ENCODE measurements at places on chromosomes 5 and 9.

DNA sequence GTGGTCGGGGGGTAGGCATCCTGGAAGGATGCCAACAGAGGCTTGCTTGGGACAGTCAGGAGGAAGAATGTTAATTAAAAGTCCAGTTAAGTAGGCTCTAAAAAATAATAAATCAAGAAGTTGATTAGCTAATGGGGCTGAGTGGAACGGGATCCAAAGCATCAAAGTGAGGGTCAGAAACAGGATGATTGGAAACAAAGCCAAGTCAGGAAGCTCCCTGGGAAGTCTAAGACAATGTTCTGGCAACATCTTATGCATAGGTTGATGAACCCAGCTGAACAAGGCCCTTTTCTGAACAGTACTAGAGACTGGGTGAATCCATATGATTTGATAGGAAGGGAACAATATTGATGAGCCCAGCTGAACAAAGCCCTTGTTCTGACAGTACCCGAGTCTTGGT is 50.2 kb upstream of the STARD4 start:
- DNase-seq, result no peak

- no peak for DNase-seq
Observed at GRCh38 chr5:134063188-134063820, 51.2 kb upstream of the TCF7 start.

- DNase-seq, result no peak
Observed at GRCh38 chr5:66241136-66241825, 97.2 kb downstream of the SREK1 start.

- DNase-seq, result no peak
Observed at GRCh38 chr5:52856564-52856963, 68.8 kb downstream of the ITGA1 start.

- no peak for DNase-seq
Observed at GRCh38 chr5:96256795-96257470, 176.1 kb downstream of the PCSK1 start.

- DNase-seq, result no peak
Observed at GRCh38 chr5:171149333-171149732, 159.7 kb upstream of the TLX3 start.

GRCh38 chr9:128728298-128728697 is 4.4 kb upstream of the ZDHHC12 start:
- DNase-seq, result no peak

DNA sequence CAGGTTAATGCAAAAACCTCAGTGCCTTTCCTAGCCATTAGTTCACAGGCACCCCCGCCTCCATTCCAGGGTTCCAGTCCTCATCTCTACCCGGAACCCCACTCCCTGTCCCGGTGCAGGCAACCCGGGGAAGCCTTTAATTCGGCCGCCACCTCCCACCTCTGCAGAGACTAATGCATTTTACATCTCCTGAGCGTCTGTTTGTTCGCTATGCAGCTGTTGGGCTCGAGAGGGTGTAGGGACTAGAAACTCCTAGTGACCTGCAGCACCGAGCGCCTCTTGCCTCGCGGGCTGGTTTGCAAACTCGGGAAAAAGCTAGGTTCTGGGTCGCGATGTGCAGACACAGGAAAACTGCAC is 3.6 kb downstream of the GDNF start:
- no peak for DNase-seq

GRCh38 chr5:93164690-93165089 is 416.3 kb downstream of the NR2F1-AS1 start:
- DNase-seq, result no peak

DNA sequence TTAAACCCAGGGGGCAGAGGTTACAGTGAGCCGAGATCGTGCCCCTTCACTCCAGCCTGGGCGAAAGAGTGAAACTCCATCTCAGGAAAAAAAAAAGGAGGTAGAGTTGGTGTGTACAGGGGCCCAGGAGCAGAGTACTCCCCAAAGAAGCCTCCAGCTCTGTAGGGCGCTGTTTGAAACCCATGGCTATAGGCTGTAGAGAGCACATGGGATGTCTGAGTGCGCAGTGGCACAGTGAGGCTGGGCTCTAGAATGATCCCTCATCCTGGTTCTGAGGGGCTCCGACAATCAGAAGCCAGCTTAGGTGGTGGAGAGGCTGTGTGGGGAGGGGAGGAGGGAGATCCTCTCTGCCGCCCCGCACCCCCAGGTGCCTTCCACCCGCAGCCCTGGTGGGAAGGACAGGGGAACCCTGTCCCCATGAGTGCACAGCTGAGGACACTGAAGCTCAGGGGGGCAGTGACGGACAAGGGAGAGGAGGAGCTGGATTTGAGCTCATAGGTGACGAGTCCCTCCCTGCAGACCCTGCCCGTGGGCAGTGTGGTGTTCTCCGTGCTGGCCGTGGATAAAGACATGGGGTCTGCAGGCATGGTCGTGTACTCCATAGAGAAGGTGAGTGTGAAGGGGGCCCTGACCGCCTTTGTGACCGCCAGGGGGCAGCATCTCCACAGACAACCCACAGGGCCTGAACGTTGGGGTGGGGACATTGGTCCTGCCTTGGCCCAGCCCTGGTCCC is 24.6 kb downstream of the CDHR2 start:
- peak; percentile 65 for DNase-seq

DNA sequence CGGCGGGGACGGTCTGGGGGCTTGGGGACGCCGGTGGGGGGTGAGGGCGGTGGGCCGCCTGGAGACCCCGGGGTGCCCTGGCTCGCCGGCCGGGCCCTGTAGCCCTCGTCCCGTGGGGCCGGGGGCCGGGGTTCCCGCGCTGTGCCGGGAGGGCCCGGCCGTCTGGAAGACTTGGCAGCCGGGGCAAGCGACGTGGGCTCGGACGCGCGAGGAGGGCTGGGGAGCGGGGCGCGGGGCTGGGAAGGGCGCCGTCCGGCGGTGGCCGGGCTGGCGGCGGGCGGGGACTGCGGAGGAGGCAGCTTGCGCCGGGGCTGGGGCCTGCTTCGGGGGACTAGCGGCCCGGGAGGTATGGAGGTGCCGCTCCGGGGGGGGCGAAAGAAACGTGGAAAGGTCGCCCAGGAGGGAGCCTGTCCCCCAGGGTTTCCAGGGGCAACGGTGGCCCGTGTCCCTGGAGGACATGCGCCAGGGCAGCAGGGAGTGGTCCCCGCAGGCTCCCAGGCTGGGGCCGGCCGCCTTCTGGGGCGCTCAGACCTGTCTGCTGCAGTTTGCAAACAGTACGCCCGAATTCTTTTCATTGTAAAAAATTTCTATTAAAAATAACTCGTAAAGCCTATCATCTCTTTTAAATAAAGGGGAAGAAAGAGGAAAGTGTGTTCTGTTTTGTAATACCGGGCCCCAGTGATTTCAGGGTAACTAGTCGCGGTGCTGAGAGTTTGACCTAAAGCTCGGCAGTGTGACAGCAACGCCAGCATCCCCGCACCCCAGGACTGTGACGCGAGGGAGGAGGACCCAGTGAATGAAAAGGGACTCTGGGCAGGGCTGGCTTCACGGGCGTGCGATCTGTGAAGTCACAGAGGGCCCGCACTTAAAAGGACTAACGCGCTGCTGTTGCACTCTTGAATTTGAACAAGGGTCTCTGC is 752 bp upstream of the ANKH start:
- DNase-seq, result peak; percentile 40

GRCh38 chr5:77957931-77958521 is 181.9 kb upstream of the TBCA start:
- DNase-seq, result no peak

DNA sequence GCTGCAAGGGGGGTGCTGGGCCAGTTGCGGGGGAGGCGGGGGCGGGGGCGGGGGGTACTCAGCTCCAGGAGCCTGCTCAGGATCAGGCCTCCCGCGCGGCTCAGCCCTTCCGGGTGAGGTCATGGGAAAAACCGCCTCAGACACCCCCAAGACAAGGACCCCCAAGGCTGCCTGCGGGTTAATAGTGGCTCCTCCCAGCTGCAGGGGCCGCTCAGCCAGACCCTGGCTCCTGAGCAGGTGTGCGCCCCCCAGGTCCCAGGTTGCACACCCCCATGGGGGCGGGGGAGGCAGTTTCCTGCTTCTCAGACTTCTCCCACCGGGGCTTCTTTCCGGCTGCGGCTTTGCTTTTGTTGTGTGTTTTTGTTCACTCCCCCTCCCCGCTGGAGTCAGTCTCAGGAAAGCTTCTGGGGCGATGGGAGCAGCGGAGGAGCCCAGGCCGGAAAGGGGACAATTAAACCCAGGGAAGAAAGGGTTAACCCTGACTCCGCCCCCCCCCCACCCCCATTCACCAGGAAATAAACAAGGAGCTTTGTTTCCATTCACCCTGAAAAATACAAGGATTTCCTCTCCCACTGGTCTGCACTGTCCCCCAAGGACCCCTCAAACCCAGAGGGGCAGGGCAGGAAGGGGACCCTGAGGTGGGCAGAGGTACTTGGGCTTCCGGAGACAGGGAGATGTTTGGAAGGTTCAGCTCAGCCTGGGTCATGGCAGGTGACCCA is 42.3 kb upstream of the NOTCH1 start:
- DNase-seq, result no peak

DNA sequence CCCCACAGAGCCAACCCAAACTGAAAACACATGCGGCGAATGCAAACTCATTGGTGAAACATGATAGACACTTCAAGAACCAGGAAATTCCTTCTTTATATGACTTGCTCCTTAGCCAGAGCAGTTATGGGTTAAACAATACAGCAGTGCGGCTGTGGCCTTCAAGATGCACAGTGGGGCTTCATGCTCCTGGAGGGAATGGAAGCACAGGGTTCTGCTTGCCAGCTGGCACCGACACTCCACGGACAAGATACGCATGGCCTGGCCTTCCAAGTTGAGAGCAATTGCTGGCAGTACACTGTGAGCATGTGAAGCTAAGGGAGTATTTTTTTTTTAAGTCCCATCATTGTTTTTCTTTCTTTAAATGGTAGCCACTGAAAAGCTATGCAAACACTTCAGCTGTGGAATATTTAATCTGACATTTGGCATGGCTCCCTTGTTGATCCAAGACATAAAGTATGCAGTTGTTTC is 451.6 kb upstream of the CD180 start:
- no peak for DNase-seq

- no peak for DNase-seq
Observed at GRCh38 chr5:168916266-168916665, 337.1 kb upstream of the PANK3 start.

DNA sequence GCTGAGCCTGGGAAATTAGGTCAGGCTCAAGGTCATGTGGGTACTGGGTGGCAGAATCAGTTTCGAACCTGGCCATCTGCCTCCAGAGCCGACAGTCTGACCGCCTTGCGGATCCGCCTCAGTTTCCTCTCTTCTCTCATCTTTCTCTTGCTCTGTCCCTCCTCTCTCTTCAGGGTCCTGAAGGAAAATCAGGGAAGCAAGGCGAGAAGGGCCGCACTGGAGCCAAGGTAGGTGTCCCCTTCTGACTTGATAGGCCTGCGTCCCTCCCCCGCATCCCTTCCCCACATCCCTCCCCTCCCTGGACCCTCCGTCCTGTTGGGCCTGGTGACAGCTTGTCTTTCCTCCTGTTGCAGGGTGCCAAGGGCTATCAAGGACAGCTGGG is 40.8 kb upstream of the ORM1 start:
- DNase-seq, result no peak

- DNase-seq, result no peak
Observed at GRCh38 chr5:110161162-110161561, 471.4 kb downstream of the MAN2A1 start.

- no peak for DNase-seq
Observed at GRCh38 chr5:156838961-156839360, 11.1 kb upstream of the PPP1R2B start.

DNA sequence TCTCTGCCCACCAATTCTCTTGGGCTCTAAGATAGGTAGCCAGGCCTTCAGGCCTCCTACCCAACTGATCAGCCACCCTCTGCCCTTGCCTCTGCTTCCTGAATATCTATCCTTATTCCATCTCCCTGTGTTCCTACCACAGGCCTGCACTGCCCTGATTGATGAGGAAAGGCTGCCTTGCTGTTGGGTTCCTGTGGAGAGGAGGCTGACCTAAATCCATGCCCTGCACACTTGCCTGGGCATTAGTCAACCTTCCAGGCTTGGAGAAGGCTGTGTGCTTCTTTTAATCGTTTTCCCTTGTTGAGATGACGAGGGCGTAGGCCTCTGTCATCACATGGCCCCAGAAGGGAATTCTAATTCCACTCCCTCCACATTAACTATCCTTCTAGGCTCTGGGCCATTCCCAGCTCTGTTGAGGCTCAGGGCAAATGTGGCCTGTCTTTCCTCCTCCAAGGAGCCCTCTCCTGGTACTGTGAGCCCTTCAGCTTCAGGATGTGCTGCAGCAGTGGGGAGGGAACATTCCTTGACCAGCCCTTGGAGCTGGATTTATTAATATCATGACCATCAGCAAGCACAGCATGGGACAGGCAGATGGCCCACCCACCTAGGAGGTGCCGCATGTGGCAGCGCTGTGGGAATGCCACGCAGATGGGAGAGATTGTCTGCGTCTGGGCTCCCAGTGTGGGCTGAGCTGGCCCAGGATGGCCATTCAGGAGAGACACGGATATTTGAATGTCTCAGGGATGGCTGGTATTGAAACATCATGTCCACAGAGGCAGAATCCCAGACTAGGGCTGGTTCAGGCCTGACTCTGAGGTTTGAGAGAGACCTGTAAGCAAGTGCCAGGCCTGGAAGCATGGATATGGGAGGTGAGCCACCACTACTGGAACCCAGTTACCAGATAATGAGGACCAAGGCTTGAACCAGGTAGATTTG is 40.9 kb downstream of the ANGPTL2 start:
- no peak for DNase-seq

DNA sequence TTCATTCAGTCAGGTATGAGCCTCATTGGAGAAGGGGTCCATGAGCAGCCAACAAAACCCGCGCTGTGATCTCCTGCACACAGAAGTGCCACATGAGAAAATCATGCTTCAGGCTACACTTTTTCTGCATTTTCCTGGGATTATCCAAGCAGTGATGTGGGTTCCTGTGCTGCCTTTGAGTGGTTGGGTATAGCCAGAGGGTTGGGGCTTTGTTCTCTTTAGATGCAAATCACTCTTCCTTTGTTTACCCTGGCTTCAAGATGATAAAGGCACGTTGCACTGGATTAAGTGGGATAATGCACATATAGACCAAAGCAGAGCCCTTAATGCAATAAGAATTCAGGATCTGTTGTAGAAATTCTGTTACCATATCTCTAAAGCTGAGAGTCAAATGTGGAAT is 18.7 kb downstream of the ECM2 start:
- no peak for DNase-seq

- no peak for DNase-seq
Observed at GRCh38 chr5:32964261-32964660, 253.1 kb downstream of the NPR3 start.

DNA sequence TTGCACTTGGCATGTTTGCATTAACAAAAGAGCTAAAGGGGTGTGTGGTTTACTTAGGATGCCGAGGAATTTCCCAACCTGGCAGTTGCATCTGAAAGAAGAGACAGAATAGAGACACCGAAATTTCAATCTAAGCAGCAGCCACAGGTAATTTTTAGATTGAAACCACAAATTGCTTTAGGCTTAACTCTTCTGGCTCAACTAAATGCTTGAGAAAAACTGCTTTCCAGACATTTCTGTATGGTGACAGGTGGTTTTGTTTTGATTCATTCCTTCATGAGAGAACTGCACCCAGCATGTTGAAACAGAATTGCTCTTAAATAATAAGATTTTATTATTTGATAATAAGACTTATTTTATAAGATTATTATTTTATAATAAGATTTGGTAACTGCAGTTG is 21.5 kb downstream of the SECISBP2 start:
- DNase-seq, result no peak

Measured in stimulated activated CD4-positive, alpha-beta T cell treated with anti-CD3 and anti-CD28 coated beads, Interleukin-2, amount 100 ng/mL, for 4 hours (primary cell).